ENCODE measurements at places on chromosomes 11 and 22. TPM values are rescaled to one million over a fixed set of nuclear protein-coding genes. Genes with fewer than 3 reads are reported as not detected.

CHID1 gene
- total RNA-seq, result 108 TPM

C22orf31 gene
- total RNA-seq, result not detected

ST14 gene
- not detected for total RNA-seq

EEF1G gene
- total RNA-seq, result 1,154 TPM

GPHA2 gene
- total RNA-seq, result not detected
